ENCODE measurements at places on chromosomes 6 and 20.

DNA sequence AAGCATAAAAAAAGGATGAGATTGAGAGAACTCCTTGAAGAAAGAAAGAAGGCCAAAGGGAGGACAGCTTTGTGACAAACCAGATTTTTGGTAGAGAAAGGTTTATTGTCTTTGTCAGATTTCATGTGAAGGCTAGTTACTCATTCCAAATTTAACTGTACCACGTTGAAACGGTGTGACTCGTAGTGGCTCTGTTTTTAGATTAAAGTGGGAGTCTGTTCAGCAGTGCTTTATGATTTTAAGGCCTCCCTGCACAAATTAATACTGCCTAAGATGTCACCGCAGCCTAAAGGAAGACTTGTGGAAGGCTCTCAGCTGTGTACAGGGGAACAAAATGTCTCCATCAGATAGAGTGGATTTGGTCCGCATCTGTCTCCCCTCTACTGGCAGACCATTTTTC is 35.9 kb downstream of the CDC40 start:
- DNase-seq, result no peak

- no peak for DNase-seq
Measured at GRCh38 chr6:90362318-90362717, 65.7 kb upstream of the BACH2 start.

GRCh38 chr20:63519668-63520503 is 679 bp upstream of the PPDPF start:
- peak; percentile 45 for DNase-seq

DNA sequence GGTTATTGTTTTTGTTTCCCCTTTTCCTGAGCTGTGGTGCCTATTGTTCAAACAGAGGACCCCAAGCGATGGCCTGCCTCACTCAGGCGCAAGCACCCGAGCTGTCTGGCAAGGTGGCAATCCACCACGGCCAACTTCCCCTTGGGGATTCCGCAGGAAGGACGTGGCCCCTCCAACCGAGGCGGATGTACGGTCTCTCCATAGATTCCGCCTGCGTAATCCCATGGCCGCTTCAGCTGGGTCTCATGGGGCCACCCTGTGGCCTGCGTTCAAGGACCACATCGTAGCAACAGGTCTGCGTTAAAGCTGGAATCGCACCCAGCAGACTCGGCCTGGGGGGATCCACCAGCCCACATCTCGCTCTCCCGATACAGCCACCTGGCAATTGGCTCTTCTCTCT is 79.9 kb downstream of the CEBPB start:
- DNase-seq, result no peak

- no peak for DNase-seq
Measured at GRCh38 chr6:106922626-106923025, 51.9 kb downstream of the CD24 start.

- no peak for DNase-seq
Measured at GRCh38 chr6:150722614-150723344, 123.1 kb downstream of the PLEKHG1 start.

GRCh38 chr20:51439160-51439689 is 103.3 kb downstream of the NFATC2 start:
- DNase-seq, result no peak

- no peak for DNase-seq
Measured at GRCh38 chr6:56043076-56043475, 167.7 kb upstream of the BMP5 start.

- DNase-seq, result peak; percentile 34
Measured at GRCh38 chr6:167094820-167095637, 27.9 kb upstream of the CCR6 start.

GRCh38 chr6:81242624-81243023 is 509.9 kb downstream of the TENT5A start:
- no peak for DNase-seq

- DNase-seq, result no peak
Measured at GRCh38 chr20:48615871-48616270, 211.9 kb downstream of the PREX1 start.

- no peak for DNase-seq
Measured at GRCh38 chr20:48461091-48461734, 366.6 kb downstream of the PREX1 start.

Data from stimulated activated CD8-positive, alpha-beta memory T cell treated with anti-CD3 and anti-CD28 coated beads, Interleukin-7, amount 100 ng/mL, for 48 hours (primary cell).